ENCODE measurements at places on chromosomes 7 and 10. TPM values are rescaled to one million over a fixed set of nuclear protein-coding genes. Genes with fewer than 3 reads are reported as not detected.

DNA sequence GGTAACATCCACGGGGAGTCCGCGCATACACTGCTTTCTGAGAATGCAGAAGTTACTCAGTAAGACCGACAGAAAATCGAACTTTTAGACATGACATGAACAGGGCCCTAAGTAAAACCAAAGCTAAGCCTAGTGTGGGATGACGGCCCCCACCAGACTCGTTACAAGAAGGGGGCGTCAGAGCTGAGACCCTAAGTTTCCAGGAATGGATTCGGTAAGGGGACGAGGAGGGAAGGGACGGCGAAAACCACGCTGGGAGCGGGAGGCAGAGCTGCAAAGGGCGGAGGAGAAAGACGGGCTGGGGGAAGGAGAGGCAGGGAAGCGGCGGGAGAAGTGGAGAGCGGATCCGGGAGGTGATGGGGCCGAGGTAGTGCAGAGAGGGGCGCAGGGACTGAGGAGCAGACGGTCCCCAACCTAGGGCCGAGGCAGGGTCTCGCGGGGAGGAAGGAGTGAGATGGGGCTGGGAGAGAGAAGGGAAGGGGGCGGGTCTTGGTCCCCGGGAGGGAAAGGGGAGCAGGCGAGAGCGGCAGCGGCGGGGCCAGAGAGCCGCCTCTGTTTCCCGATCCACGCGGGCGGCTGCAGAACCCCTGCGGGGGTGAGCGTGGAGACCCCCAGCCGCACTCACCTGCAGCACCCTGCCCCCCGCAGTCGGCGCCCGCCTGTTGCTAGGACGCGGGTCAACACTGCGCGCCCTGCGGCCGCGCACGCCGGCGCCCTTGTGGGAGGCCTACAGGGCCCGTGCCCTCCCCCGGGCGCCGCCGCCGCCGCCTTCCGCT lies 513 bp downstream of the ODAD2 start:
- peak overlapping the region; percentile 48 for H3K27ac ChIP-seq
- peak; percentile 36 for DNase-seq
- H3K36me3 ChIP-seq, result no peaks in the 10 kb centered on the region

DNA sequence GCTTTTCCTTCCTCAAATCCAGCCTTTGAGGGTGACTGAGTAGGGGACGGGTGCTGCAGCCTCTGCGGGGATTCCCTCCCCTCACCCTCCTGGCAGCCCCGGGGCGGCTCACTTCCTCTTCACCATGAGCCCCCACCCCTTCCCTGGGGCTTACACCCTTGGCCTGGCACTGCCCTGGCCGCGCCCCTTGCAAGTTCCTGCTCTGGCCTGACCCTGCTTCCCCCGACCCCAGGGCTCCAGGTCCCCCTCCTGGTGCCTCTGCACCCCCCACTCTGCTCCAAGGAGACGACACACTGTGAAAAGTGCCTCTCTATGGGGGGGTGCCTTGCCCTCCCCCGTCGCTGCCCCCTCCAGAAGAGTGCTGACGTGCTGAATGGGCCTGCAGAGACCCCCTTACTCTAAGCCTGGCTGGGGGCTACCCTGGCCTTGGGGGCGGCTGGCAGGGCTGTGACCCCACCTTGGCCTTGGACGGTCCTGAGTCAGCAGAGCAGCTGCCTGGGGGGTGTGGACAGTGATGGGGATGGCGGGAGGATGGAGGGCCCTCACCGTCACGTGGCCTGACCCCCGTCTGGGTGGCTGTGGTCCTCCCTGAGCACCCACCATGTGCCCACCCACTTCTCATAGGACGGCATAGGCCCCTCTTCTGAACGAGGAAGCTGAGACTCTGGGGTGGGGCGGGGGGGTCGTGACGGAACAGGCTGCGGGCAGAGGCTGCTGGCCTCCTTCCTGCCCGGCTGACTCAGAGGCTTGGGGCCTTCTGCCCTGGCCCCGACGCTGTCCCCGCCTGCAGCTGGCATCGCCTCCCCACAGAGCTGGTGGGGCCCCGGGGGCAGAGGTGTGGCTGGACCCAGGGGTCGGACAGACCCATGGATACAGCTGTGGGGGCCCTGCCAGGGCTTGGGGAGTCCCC lies 9.8 kb downstream of the LFNG start:
- no peak overlapping the region for H3K4me3 ChIP-seq
- H3K36me3 ChIP-seq, result peaks cover 4% of the 10 kb centered on the region
- DNase-seq, result peak; percentile 53
- H3K27me3 ChIP-seq, result no peaks in the 10 kb centered on the region
- H3K27ac ChIP-seq, result peak overlapping the region; percentile 6

DNA sequence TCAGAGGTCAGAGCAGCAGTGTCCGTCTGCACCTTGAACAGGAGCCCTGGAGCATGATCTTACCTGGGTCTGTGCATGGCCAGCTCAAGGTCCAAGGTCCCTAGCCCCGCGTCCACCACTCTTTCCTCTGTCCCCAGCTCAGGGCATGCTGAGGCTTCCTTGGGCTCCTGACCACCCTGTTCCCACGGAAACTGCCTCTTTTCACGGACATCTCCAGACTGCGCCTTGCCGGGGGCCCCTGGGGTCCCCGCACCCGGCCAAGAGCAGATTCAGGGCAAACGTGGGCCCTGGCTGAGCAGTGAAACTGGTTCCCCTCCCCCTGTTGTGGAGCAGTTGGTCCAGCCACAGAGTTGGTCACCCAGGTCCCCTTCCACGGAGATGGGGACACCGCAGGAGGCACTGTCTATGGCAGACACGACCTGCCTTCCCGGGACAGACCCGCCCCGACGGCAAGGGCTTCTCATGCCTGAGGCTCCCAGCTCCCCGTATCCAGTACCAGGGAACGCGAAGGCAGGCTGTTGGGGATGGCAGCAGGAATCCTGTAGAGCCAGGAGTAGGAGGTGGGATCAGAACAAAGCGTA lies 217.4 kb upstream of the PPP2R2D start:
- no peaks in the 10 kb centered on the region for H3K4me1 ChIP-seq
- no peaks in the 10 kb centered on the region for H3K36me3 ChIP-seq
- no peak for DNase-seq
- H3K27ac ChIP-seq, result no peak overlapping the region

- no peak overlapping the region for H3K27ac ChIP-seq
- no peaks in the 10 kb centered on the region for H3K36me3 ChIP-seq
- DNase-seq, result peak; percentile 92
- no peak overlapping the region for H3K4me3 ChIP-seq
- peaks cover 19% of the 10 kb centered on the region for H3K4me1 ChIP-seq
Observed at GRCh38 chr10:103491729-103492364, 1.7 kb upstream of the NEURL1 start.

GRCh38 chr10:1627945-1628344 lies 109.4 kb downstream of the ADARB2 start:
- no peak for DNase-seq
- H3K4me3 ChIP-seq, result no peak overlapping the region
- no peak overlapping the region for H3K27ac ChIP-seq
- H3K27me3 ChIP-seq, result no peaks in the 10 kb centered on the region

DNA sequence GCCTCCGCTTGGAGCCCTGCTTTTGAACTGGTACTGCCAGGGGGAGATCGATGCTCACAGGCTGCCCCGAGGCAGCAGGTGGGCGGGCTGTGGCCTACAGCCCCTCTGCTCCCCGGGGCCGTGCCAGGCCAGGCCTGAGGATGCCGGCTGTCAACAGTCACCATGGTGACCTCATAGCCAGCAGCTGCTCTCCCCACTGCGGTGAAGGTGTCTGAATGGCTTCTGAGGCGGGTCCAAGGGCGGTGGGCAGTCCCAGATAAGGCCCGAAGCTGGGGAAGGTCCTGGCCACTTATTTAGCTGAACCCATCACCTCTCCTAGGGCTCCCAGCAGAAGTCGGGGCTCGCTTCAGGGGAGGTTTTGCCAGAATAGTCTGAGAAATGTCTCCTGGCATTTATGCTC lies 179.3 kb downstream of the ARHGAP12 start:
- peak; percentile 72 for DNase-seq
- peak overlapping the region; percentile 25 for H3K27ac ChIP-seq
- H3K27me3 ChIP-seq, result no peaks in the 10 kb centered on the region
- peaks cover 26% of the 10 kb centered on the region for H3K4me1 ChIP-seq

DNA sequence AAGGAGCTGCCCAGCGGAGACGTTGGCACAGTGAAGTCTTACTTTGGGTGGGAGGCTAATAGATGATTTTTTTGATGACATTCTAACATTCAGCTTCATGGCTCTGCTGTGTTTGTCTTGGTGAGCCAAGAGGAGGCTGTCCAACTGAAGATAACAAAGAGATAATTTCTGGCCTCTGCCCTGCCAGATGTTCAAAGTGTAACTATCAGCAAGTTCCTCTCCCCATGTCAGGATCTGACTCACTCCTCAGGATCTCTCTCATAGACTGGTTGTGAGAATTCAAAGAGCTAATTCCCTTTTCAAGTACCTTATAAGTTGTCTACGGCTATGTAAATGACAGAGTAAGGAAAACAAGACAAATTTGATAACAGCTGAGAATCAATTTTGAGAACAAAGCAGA lies 1340.9 kb downstream of the XPNPEP1 start:
- no peaks in the 10 kb centered on the region for H3K27me3 ChIP-seq
- no peak overlapping the region for H3K4me3 ChIP-seq
- H3K4me1 ChIP-seq, result peaks cover 12% of the 10 kb centered on the region
- peak; percentile 76 for DNase-seq
- H3K36me3 ChIP-seq, result no peaks in the 10 kb centered on the region

GRCh38 chr7:6385110-6385781 lies 62.5 kb downstream of the DAGLB start:
- peak; percentile 97 for DNase-seq
- no peaks in the 10 kb centered on the region for H3K27me3 ChIP-seq
- H3K36me3 ChIP-seq, result peaks cover 20% of the 10 kb centered on the region
- H3K4me3 ChIP-seq, result no peak overlapping the region
- H3K4me1 ChIP-seq, result peaks cover 33% of the 10 kb centered on the region

DNA sequence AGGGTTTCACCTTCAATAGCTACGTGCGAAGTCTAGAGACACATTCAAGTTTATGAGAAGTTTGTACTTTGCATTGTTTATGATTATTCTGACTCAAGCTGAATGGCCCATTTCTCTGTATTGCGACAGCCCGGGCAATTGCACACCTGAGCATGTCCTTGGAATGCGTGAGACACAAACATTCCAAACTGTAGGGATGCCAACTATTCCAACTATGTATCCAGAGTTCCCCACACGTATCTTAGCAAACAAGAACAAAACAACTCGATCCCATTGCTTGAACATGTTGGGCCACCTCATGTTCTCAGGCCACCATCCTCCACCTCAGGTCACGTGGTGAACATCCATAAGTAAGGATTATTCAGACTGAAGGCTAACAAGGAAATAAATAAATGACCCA lies 51.4 kb upstream of the EGFR start:
- DNase-seq, result peak; percentile 34
- no peak overlapping the region for H3K27ac ChIP-seq
- H3K27me3 ChIP-seq, result no peaks in the 10 kb centered on the region
- peaks cover 5% of the 10 kb centered on the region for H3K4me1 ChIP-seq
- H3K36me3 ChIP-seq, result no peaks in the 10 kb centered on the region
- H3K4me3 ChIP-seq, result no peak overlapping the region

- no peaks in the 10 kb centered on the region for H3K36me3 ChIP-seq
- H3K4me1 ChIP-seq, result no peaks in the 10 kb centered on the region
- H3K27me3 ChIP-seq, result no peaks in the 10 kb centered on the region
- H3K4me3 ChIP-seq, result no peak overlapping the region
- no peak overlapping the region for H3K27ac ChIP-seq
Observed at GRCh38 chr10:88833723-88834122, 17.9 kb downstream of the ANKRD22 start.

GRCh38 chr7:70890147-70890969 lies 241.6 kb upstream of the GALNT17 start:
- H3K27me3 ChIP-seq, result no peaks in the 10 kb centered on the region
- no peaks in the 10 kb centered on the region for H3K4me1 ChIP-seq
- DNase-seq, result no peak
- H3K27ac ChIP-seq, result no peak overlapping the region

DNA sequence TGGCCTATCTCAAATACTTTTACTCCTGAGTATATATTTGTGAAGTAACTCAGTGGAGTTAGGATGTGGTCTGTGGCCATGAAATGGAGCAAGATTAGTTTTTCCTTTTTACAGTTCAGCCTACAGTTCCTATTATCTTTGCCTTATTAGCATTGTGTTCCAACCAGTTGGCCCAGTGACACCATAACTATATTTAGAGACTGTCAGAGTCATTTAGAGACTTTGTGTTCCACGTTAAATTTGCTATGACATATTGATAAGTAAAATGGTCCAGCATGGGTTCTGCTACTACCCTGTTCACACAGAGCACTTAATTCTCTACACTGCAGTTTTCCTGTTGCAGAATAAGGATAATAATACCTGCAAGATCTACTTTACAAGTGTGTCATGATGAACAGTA lies 68.3 kb upstream of the RAB11FIP2 start:
- no peaks in the 10 kb centered on the region for H3K36me3 ChIP-seq
- H3K4me1 ChIP-seq, result no peaks in the 10 kb centered on the region

DNA sequence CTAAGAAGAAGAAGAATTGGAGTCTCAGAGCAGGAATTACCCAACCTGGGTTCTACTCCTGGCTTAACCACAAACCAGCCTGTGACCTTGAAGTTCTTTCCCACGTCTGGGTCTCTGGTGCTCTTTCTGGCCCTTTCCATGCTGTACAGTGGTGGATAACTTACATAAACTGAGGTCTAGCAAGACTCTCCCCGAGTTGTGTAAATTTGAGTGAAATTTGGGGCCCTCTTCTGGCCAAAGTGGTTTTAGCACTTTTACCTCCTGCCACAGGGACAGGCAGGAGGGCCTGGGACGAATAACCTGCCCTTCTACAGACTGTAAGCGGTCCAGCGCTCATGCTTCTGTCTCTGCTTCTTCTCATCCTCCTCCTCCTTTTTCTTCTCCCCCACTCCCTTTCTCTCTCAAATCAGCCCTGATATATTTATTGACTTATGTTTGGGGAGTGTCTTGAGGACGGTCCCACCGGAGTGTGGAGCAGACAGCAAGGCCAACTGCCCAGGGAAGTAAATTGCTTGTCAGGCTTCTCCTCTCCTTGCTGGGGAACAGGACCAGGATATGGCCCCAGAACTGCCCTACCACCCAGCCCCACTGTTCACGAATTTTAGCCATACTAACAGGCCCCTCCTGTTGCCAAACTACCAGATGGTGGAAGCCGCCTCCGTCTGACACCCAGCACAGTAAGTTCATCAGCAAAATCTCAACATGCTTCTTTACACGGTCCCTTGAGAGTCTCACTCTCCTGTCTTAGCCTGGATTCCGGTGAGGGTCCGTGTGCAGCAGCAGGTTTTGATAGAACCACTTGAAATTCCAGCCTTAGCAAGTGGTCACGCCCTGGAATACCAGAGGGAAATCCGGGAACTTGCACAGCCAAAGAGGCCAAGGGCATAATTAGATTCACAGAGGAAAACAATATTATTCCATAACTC lies 4.0 kb upstream of the SH3PXD2A start:
- H3K27ac ChIP-seq, result no peak overlapping the region

DNA sequence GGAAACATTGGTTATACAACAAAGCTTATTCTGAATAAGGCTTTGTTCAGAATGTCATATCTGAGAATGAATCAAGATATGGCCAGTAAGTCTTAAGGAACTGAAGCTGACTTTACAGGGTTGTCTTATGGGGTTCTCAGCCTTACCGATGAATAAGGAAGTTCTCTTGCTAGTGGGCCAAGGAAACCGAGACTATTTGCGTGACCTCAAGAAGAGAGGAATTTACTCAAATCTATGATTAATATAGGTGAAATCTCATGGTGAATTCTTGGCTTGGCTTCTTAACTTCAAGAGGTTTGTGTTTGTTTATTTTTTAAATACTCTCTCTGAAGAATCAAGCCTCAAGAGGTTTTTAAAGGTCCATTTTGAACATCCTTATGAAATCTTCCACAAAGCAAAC lies 4.7 kb upstream of the MRLN start:
- H3K27ac ChIP-seq, result peak overlapping the region; percentile 70
- H3K27me3 ChIP-seq, result no peaks in the 10 kb centered on the region

Gene ADCY1
- 1.2 TPM for total RNA-seq

Gene DLX6
- total RNA-seq, result 0.25 TPM

Gene MSANTD7
- total RNA-seq, result 16.0 TPM

Gene AMZ1
- total RNA-seq, result 5.7 TPM

Gene VSTM4
- 1.1 TPM for total RNA-seq

Gene ZNF789
- 21.7 TPM for total RNA-seq

Gene CACNB2
- total RNA-seq, result 0.46 TPM

Measured in astrocyte (in vitro differentiated cells and primary cell).